ENCODE measurements at places on chromosomes 5 and 9.

DNA sequence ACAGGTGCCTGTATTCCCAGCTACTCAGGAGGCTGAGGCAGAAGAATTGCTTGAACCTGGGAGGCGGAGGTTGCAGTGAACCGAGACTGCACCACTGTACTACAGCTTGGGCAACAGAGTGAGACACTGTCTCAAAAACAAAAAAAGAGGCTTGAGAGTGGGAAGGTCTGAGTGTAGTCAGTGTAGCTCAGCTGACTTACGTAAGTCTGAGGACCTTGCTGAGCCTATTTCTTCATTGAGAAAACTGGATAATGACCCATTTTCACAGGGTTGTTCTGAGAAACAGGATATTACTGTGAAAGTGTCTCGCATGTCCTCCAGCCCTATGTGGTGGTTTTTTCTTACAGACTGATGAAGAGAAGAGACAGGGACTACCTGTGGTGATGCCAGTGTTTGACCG lies 66.7 kb downstream of the WDR41 start:
- DNase-seq = no peak

GRCh38 chr5:78534905-78535200 lies 113.7 kb downstream of the LHFPL2 start:
- no peak for DNase-seq

DNA sequence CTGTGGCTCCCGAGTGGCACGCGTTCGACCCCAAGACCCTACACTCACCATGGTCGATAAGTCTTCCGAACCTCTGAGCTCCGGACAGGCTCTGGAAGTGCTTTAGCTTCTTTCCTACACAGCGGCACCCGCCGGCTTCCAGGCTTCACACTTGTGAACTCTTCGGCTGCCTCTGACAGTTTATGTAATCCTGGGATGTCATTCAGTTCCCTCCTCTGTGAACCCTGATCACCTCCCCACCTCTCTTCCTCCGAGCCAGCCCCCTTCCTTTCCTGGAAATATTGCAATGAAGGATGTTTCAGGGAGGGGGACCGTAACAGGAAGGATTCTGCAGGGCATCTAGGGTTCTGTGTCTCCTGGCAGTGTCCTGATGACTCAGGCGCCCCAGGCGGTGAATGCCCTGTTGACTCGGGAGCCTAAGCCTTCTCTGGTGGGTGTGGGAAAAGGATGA lies at the start of gene CD14:
Gene CD14 (minus strand): TSS at position 155 of the 451 bp plus-strand sequence. CDS start 104 bp downstream, at position 51.
- no peak for DNase-seq

GRCh38 chr5:99133921-99134320 lies 205.1 kb upstream of the CHD1 start:
- no peak for DNase-seq

- no peak for DNase-seq
Measured at GRCh38 chr5:170252720-170253350, 20.1 kb downstream of the C5orf58 start.

GRCh38 chr9:16202914-16203728 lies 650.3 kb downstream of the CCDC171 start:
- no peak for DNase-seq

DNA sequence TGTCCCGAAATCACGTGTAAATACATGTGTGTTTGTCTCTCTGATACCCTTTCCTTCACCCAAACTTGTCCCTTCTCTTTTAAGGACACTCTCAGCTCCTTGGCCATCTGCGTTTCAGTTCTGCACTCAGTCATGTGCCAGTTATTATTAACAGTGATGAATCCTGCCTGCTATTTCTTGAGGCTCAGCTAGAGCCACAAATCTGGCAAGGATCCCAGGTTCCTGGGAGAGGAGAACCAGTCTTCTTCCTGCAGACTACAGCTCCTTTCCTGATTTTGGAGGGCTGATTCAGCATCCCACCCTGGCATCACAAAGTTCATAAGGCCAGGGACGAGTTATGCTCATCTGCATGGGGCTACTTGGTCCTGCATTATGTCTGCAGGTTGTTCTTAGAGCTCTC lies 5.6 kb downstream of the MAMDC2 start:
- no peak for DNase-seq

GRCh38 chr9:94687451-94687850 lies 39.0 kb upstream of the AOPEP start:
- DNase-seq = no peak

DNA sequence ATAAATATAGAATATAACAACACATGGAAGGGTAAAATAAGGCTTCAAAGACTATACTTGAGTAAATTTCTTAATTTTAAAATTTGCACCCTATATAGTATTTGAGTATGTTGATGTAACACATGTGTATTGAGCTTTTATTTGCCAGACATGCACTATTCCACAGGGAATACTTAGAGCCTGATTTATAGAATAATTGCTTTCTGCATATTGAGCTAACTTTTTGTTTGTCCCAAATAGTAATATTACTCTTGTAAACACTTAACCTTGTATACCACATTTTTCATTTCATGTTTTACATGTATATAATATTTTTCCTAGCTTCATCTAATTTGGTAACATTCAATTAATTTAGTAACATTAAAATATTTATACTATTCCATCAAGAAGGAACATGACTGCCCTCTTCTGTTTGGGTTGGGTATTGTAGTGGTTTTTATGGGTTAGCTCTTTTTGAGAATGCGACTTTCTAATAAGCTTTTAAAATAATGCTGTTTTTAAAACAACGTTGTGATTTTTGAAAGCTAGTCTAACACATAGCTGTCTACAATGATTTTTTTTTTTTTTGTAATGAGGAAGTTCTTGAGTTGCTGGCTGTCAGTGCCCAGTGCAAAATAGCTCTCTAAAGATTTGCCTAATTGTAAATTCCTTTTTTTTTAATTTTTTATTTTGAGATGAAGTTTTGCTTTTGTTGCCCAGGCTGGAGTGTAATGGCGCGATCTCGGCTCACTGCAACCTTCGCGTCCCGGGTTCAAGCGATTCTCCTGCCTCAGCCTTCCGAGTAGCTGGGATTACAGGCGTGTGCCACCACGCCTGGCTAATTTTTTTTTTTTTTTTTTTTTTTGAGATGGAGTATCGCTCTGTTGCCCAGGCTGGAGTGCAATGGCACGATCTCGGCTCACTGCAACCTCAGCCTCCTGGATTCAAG lies 4.8 kb downstream of the SUB1 start:
- DNase-seq = no peak

GRCh38 chr5:142716963-142717362 lies 31.1 kb upstream of the FGF1 start:
- DNase-seq = no peak

DNA sequence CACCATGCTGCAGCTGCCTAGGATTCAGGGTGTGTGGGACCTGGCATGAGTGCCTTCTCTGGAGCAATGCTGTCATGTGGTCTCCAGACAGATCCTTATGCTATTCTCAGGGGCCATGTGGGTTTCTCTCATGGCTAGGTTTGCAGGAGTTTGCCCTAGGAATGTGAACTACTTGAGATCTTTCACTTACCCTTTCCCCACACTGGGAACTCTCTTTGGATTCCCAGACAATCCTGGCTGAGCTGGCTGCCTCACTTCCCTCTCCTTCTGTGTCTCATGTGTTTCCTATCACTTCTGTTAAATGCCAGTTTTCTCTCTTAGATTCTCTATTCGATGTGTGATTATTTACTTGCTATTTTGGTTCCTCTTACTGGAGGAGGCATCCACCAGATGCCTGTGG lies 270.2 kb upstream of the RASA1 start:
- DNase-seq = no peak

DNA sequence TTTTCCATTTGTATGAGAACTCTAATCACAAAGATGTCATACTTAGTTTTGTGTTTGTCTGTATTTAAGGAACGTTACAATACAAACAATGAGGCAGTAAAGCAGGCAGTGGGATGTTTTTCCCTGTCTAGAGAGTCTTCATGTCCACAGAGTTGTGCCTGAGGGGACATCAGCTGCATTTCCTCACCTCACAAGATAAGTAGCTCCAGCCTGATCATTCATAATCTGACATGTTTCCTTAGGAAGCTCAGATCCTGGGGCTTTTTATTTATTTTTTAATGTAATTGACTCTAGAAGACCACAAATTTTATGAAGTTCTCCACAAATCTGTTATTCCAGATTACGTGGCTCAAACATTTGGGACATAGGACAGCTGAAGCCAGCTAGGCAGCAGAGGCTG lies 78.5 kb downstream of the SPTLC1 start:
- DNase-seq = no peak

DNA sequence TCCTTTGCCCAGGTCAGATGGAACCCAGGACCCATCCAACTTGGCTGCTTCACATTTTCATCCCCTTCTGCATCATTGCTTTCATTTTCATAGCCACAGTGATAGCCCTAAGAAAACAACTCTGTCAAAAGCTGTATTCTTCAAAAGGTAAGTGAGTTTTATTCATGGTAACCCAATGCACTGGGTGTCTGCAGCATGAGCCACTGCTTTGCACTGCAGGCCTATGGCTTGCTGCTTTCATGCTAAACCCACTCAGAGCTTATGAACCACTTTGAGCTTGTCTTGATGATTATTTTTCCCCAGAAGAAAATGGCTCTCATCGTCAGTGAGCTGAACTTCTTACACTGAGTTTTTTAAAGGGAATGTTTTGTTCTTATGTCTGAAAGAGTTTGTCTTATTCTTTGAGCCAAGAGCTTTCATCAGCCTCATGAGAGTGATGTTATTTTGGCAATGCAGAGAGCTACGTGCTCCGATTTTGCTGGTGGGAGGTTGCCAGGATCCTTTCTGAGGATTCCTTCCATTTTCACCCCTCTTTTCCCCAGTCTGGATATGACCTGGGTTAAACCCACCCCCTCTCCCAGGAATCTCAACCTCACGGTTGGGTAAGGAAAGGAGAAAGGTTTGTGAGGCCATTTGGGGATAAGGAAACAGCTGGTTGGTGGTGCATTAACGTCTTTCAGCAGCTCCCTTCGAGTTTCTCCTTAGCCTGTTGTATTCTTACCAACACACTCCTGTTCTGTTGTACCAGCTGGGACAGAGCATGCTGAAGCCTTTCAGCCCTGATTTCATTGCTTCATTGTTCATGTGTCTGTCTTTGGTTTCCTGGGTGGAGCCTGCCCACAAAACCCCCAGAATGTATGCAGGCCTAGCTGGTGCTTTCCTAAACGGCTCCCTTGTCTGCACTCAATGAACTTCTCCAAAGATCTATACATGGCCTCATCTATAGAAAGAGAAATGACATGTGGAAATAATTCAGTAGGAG lies 47.6 kb downstream of the PDCD1LG2 start:
- peak; percentile 69 for DNase-seq
